ENCODE measurements at places on chromosomes 12 and 14.
A peak's percentile ranks its signal among the peaks of the same experiment; 100 is the strongest.

DNA sequence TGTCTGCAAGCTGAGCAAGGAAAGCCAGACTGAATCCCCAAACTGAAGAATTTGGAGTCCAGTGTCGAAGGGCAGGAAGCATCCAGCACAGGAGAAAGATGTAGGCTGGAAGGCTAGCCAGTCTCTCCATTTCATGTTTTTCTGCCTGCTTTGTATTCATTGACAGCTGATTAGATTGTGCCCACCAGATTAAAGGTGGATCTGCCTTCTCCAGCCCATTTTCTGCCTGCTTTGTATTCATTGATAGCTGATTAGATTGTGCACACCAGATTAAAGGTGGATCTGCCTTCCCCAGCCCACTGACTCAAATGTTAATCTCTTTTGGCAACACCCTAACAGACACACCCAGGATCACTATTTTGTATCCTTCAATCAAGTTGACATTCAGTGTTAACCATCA is 85.3 kb downstream of the PLBD1 start:
- no peak for DNase-seq

- DNase-seq, result no peak
Measured at GRCh38 chr12:91901381-91902074, 244.1 kb downstream of the BTG1 start.

- no peak for DNase-seq
Measured at GRCh38 chr12:77047341-77048109, 17.8 kb downstream of the E2F7 start.

DNA sequence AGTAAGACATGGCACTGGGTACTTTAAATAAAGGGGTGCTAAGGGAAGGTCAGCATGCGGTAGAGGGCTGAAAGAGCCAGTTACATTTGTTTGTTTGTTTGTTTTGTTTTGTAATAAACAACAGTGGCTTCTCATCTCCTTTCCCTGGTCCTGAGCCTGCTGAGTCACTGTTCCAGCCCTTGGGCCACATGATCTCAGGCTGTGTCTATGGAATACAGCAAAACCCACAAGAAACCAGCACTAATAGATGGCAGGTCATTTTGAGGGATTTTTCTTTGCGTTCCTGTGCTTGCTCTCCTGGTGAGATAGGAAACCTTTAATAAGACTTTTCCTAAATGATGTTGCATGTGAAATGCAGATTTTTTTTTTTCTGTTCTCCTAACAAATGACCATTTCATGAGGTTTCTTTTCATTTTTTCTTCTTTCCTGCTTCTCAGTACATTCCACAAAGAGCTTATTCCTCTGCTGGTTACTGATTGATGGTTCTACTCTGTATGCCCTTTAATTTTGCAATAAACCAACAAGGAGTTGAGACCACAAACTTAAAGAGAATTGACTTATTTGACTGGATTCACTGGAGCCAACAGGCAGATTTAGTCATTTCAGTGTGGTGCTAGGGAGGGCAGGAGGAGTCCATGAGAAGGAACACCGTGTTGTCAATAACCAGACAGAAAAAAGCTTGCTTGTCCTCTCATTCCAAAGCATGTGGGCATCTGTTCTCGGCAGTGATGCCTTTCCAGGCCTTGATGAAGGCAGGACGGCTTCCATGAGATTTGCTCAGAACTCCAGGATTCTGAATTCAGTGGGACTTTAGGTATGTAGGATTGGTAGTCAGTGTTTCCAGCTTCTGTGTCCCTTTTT is 459.2 kb downstream of the RAD51B start:
- DNase-seq, result peak; percentile 63

DNA sequence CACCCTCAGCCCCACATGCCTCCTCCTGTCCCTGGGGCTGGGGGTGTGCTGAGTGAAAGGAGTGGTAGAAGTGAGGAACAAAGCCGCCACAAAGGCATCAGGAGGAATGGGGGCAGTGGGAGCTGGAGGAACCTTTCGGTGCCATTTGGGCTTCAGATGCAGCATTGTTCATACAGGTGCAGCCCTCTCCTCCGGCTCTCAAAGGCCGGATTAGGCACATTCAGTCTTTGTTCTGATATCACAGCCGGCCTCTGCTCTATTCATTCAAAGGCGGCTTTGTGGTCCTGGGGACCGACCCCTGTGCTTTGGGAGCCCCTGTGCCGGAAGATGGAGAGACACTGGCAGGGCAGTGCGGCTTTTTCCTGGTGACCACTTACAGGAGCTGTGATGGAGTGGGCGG is 53.2 kb downstream of the SMOC1 start:
- DNase-seq, result no peak

DNA sequence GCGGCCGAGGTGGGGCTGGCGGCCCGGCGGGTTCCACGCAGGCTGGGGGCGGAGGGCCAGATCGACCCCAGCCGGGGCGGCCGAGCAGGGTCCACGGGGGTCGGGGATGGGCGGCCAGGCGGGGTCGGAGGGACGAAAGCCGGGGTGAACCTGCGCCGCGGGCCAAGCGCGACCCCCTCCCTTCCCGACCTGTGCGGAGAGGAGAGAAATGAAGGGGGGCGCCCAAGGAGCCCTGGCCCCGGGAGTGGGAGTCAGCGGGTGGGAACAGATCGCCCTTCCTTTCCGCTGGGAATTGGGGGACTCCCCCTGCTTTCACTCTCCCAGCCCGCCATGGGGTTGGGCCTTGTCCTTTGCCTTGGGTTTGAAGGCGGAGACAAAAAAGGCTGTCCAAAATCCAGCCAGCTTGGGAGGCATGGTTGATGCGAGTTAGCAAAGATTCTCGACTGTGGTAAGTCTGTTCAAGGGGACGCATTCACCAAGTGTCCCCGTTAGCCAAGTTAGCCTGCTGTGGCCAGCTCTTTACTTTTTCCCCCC is 559 bp upstream of the CKAP4 start:
- DNase-seq, result peak; percentile 39

DNA sequence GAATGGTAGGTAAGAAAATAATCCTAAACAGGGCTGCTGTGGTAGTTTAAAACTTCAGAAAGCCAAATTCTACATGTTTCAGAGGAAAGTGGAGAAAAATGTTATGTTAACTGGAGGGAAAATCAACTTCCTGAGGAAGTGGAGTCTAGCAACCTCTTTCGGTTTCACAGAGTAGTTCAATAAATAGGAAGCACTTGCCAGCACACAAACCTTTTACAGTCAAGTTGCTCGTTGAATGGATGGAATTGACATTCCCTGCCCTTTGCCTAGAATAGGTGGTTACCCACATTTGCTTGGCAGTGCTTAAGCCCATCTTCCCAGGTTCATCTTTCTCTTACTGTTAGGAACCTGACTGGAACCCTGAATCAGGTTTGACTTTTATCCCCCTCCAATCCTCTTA is 15.9 kb downstream of the ANKRD13A start:
- DNase-seq, result no peak

GRCh38 chr14:103949131-103949790 is 6.9 kb upstream of the RD3L start:
- DNase-seq, result peak; percentile 15

GRCh38 chr14:105069871-105070759 is 4.9 kb upstream of the GPR132 start:
- no peak for DNase-seq

- DNase-seq, result no peak
Measured at GRCh38 chr12:33265900-33266299, 173.7 kb downstream of the SYT10 start.

- no peak for DNase-seq
Measured at GRCh38 chr12:75087654-75088053, 122.0 kb downstream of the KCNC2 start.

- DNase-seq, result peak; percentile 23
Measured at GRCh38 chr12:124738636-124739467, 124.8 kb downstream of the SCARB1 start.

- DNase-seq, result no peak
Measured at GRCh38 chr12:54134850-54135249, 53.9 kb downstream of the SMUG1 start.
